ENCODE measurements at places on chromosomes 4 and X. TPM values are rescaled to one million over a fixed set of nuclear protein-coding genes. Genes with fewer than 3 reads are reported as not detected.

- DNase-seq = peak; percentile 35
These were observed 134.9 kb upstream of the LEF1 start for GRCh38 chr4:108303488-108304177.

GRCh38 chr4:139710073-139710472 lies 44.5 kb downstream of the MGST2 start:
- DNase-seq = no peak

GRCh38 chrX:154696676-154697045 lies 43.3 kb upstream of the CTAG2 start:
- DNase-seq = no peak

The HTN3 gene
- total RNA-seq = not detected

GRCh38 chr4:7470522-7471128 lies 35.9 kb upstream of the PSAPL1 start:
- no peak for DNase-seq

The EDNRA gene
- 4.5 TPM for total RNA-seq

GRCh38 chr4:8736090-8736825 lies 135.4 kb downstream of the HMX1 start:
- no peak for DNase-seq

- DNase-seq = no peak
These were observed 197.9 kb upstream of the SPRY1 start for GRCh38 chr4:123198706-123199105.

DNA sequence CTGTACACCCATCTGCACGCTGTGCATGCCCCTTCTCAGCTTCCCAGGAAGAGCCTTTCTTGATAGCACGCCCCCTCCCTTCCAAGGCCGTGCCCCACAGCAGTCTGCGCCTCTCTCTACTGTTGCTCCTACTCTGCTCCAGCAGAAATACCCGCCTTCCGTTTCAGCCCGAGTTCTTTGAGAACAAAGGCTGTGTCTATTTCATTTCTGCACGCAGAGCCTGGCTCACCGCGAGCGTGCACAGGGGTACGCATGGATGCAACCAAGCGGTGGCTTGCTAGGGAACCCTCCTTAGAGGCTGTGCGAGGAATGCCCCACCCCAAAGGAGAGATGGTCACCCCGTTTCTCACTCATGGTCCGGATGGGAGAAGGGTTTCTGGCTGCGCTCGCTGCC lies 485 bp downstream of the AADAT start:
- DNase-seq = peak; percentile 55

All from GM23338 (cell line).